ENCODE measurements at places on chromosomes 12 and 14.

GRCh38 chr14:61091657-61092273 lies 110.7 kb downstream of the SLC38A6 start:
- DNase-seq: no peak

DNA sequence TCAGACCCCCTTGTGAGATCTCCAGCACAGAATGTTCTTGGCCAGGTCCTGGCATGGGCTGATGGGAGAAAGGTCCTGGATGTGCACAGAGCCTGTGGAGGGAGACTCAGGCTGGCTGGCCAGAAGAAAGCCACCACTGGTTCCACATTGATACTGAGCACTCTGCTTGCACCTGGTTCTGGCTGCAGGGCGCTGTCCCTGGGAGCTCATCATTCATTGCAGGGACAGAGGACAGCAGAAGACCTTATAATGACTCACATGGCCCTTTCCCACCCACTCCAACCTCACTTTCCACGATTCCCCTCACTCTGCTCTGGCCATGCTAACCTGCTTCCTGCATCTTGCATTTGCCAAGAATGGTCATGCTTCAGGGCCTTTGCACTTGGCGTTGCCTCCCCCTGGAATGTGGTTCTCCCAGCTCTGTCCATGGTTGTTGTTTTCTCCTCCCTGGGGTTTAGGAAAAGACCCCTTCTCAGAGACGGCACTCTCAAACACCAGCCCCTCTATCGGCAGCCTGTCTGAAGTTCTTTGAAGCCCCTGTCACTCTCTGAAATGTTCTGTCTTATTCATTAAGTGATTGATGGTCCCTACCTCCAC lies 10.3 kb downstream of the KRT7 start:
- DNase-seq: peak; percentile 10

- DNase-seq: peak; percentile 92
Observed at GRCh38 chr14:23153851-23154796, 29.3 kb downstream of the SLC7A8 start.

GRCh38 chr12:19904819-19905218 lies 463.5 kb upstream of the PDE3A start:
- DNase-seq: no peak

- DNase-seq: no peak
Observed at GRCh38 chr12:25585021-25585523, 32.0 kb upstream of the LMNTD1 start.

GRCh38 chr12:124289634-124290600 lies 5.0 kb upstream of the RFLNA start:
- DNase-seq: no peak

DNA sequence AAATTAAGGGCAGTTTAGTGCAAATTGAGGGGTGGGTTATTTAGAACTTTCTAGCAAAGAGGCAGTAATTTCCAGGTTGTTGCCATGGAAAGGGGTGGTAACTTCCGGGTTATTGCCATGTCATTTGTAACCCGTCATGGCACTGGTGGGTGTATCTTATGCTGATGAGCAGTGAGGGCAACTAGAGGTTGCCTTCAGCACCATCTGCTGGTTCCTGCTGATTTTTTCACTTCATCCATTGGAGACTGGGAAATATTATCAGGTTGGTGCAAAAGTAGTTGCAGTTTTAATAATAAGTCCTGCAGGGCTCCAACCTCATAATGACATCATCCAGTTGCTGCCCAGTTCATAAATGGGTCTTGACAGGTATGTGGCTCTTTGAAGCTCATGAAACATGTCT lies 24.4 kb upstream of the SERPINA4 start:
- DNase-seq: no peak

DNA sequence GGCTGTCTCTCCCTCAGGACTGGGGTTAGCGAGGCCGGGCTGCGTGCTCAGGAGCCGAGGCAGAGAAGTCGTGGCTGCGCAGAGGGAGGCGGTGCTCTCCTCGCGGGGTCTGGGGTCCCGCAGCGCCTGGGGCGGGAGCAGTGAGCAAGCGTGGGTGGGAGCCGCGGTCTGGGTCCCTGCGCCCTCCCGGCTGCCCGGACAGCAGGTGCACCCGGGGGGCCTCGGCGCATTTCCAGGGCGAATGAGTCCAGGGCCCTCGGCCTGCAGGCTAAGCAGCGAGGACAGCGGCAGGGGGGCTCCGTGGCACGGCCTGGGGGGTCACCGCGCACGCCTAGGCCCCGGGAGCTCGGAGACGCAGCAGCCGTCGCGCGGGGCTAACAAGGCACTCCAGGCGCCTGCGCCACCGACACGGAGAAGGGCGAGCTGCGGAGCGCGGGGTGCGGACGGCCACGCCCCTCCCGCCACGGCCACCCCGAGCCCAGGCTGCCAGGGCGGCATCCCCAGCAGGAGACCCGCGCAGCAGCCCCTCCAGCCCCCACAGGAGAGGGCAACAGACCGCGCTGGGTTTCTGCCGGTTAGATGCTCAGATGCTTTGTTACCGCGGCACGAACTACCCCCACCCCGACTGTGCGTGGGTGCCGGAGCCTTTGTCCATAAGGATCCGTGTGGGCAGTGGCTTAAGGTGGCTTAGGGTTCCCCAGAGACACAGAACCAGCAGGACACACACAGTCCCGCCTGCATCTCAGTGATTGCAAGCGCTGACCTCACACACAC lies 117.7 kb upstream of the C14orf180 start:
- DNase-seq: no peak

DNA sequence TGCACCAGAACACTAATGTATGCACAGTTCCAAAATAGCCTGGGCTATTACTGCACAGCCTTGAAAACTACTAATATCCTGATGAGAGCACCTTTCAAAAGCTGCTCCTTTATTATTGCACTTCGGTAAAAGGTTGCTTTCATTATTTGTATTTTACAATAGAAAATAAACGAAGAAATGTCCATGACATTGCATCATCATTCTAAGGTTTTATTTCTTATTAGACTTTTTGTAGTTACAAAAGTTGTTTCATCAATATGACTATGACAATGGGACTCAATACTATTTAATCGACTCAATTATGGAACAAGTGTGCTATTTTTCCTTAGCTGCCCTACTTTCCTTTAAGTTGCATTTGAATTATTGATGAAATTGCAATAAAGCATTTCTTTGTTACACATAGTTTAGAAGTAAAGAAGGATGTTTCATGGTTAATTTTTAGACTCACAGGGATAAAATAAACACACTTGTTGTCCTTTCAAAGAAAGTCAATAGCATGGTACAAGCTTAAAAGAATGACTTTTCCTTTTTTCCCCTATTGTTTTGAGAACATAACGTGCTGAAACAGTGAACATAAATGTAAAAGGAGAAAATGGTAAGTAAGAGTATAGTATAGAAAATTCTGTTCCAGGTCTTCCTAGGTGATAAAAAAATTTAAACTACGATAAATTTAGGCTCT lies 407.6 kb downstream of the BCAT1 start:
- DNase-seq: no peak

DNA sequence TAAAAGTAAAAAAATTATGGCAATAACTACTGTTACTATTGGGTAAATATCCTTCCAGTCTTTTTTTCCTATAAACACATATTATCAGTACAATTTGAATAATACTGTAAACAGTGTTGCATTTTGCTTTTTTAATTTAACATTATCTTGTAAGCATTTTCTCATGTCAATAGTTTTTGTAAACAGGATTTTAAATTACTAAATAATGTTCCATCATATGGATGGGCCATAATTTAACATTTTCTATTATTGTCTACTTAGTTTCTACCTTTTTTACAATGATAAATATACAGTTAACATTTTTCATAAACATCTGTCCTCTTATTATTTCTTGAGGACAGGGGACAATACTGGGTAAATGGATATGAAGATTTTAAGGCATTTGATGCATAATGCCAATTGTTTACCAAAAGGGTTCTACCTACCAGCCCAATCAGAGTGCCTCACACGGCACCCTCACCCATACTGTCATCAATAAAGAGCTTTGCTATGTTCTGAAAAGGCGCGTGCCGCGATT lies 759 bp upstream of the ACVR1B start:
- no peak for DNase-seq

DNA sequence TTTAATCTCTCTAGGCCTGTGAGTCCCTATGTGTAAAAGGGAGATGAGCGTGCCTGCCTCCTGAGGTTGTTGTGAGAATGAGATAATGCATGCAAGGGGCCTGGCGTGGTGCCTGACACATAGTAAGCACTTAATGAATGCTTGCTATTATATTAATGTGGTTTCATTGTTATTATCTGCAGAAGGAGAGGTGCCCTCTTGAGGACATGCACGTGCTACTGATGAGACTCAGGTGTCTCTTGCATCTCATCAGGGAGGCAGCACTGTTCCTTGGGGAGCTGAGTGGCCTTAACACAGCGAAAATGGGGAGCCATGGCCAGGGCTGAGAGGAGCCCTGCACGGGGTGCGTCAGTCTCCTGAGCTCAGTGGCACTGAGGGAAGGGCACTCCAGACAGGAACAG lies 29.9 kb upstream of the BCDIN3D start:
- no peak for DNase-seq

DNA sequence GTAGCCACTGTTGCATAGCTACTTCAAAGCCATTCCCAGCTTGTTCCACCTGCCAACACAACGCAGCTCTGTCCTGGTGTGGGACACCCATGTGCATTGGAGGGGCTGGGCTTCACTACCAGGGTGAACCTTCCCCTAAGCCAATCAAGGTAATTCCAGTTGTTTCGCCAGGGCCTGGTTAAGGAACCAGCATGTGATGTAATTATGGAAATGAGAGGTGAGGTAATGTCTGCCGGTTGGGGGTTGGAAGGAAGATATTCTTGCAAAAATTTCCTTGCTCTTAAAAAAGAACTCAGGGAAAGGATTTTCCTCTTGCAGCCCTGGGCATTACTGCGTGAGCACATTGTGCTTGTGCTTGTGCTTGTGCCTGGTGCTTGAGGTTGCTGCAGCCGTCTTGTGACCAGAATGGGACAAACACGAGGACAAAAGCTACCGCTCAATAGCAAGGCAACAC lies 14.9 kb downstream of the TUBA1C start:
- no peak for DNase-seq

DNA sequence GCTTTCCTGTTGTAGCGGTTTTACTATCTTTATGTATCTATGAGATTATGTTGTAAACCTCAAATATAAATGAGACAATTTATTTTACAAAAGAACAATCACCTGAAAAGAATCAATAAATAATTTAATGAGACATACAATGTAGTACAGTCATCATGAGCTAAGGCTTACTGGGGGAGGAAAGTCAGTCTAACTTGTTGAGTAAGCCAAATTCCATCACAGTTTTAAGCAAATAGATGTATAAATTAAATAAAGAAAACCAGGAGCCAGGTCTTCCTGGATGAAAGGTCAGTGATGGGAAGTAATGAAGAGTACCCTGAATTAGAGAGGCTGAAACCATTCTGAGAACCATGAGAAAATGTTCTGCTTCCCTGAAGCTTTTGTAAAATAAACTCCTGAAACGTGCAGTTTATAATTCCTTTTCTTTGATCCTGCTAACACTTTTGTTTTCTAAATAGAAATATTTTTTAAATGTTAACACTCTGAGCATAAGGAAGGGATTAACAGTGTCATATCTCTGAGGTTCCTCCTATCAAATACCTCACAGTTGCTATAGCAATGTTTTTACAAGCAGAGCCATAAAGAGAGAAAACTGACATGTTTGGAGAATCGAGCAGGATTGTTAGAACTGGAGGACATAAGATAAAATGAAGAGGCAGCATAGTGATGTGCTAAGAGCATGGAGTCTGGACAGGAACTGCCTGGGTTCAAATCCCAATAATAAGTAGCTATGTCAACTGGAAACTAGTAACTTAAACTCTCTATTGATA lies 444.9 kb upstream of the FOXG1 start:
- DNase-seq: no peak

DNA sequence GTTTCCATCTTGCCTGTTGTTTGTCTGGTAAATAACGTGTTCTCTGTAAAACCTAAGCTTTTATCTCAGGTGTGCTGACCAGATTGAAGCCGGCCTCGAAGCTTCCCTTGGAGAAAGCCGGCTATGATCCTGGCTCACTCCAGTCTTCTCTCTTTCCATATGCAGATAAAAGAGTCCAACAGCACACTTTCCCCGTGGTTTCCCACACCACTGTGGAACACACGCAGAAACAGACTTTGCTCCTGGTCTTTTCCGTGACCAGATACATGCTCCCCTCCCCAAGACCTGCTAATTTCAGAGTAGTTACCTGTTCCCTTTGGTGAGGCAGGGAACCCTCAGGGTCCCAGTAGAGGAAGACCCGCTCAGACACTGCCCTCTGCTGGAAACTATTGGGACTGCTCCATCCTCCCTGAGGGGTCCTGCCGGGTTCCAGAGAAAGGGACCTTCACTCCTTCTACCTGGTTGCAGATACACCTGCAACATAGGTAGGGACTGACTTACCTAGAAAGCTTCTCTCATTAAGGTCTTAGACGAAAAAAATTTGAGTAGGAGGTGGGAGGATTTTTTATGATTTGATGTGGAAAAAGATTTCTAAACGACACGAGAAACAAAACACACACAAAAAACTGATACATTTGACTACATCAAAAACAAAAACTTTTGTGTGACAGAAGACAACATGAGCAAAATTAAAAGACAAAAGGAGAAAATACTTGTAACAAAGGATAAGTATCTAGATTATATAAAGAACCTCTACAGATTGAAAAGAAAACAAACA lies 415.4 kb upstream of the CCDC196 start:
- DNase-seq: no peak

DNA sequence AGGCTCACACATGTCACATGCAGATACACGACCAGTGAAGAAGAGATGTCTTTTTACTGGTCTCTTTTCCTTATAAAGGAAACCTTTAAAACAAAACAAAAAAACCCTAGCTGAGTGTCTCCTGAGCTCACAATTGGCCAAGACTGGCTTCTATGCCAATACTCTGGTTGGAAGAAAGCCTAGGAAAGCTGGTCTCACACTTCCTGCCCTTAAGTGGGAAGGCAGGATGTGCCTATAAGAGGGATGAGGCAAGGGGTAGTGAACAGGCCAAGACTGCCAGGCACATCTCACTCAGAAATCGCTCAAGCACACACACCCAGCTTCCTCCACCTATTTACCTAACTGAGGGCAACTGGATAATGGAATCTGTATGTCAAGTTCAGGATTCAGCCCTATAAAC lies 50.0 kb downstream of the SOCS2 start:
- DNase-seq: no peak

- DNase-seq: no peak
Observed at GRCh38 chr12:77594366-77594765, 236.3 kb upstream of the NAV3 start.

DNA sequence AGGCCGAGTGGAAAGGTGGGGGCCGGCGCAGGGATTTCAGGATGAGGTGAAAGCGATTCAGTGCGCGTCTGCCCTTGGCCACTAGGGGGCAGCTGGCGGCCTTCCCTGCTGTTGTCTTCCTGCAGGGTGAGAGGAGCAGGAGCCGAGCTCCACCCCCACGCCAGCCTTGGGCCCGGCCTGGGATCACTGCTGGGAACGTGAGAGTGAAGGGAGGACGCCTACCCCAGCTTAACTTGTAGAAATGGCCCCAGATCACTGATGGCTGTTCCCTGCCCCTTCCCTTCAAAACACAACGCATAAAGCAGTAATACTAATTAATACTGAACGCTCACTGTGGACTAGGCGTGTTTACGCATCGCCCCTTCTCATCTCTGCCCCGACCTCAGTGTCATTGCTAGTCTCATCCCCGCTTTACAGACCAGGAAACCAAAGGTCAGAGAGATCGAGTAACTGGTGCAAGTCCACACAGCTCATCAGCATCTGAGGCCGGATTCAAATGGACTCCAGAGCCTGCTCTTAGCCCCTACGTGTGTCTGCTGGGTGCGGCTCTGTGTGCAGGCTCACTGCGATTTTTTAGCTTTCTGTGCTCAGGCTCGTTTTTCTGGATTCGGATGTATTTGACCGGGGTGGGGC lies 24.3 kb downstream of the MVK start:
- DNase-seq: peak; percentile 93
